ENCODE measurements at places on chromosomes 2 and 18.

DNA sequence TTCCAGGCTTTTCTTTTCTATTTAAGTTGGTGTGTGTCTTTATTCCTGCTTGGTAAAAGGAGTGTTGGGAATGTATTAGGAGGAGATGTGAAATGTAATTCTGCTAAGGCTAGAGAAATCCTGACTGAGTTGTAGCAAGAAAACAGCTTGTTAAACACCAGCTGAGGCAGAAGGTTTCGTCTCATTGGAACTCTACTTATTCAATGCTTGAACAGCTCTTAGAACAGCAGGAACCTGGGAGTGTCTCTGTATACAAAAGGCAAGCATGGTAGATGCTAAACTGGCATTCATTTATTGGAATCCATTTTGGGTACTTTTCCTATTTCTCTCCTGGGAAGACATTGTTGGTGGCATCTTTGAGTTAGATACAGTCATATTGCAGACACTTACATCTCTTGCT, 280.9 kb downstream of the HRH4 start:
- DNase-seq, result no peak

DNA sequence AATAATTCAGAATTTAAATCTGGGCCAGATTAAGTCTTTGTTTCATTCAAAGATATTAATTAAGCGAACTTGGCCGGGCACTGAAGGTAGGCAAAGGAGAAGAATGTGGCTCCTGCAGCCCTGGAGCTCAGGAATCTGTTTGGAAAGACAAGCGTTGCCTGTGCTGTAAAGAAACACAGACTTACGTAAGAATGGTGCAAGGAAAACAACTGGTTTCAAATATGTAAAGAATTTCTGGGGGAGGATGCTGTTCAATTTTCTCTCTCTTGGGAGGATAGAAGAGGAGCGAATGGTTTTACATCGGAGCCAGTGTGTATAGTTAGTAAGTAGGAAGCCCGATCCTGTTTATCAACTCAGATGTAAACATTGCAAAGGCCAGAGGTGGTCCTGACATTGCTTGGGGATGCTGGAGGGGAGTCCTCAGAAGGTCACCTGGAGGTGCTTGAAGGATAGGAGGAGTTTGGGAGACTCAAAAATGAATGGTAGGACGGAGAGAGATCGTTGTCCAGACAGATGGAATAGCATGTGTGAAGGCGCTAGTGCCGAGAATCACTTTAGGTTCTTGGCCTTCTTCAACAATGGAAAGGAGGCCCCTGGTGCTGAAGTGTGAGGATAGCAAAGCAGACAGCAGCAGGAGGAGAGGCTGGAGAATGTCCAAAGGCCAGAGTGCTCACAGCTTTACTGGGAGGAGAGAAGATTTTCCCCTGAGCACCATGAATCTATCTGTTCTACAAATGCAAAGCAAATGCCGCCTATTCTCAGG, 456.1 kb downstream of the LPIN1 start:
- DNase-seq, result no peak

DNA sequence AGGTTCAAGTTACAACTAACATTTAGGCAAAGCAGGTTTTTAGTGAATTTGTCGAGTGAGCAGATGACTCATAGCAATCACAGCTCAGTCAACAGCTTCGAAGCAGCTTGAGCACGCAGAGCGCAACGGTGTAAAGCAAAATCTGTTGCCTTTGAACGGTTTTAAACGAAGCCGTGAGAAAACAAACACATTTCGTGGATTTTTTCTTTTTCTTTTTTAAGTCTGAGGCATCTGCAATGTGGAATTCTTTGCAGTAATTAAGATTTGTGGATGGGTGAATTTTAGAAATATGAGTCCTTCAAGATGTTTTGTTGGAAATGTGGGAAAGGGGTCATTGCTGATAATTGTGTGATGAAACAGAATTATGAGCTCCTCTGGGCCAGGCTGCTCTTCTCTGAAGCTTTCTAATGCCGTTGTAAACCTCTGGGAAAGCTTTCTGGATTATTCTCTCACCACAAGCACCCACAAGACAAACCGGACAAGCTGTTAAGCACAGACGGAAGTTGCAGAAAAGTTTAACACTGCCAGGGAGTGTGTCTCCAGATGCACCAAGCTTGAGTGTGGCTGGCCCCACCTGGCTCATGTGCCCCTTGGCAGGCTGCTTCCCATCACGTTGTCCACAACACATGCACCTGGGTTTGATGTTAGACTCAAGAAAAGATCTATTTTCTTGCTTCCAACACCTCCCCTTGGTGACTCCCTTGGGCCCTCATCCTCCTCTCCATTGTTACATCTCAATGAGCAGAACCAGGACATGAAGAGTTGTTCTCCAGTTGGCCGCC, 224.7 kb downstream of the ACKR3 start:
- no peak for DNase-seq

DNA sequence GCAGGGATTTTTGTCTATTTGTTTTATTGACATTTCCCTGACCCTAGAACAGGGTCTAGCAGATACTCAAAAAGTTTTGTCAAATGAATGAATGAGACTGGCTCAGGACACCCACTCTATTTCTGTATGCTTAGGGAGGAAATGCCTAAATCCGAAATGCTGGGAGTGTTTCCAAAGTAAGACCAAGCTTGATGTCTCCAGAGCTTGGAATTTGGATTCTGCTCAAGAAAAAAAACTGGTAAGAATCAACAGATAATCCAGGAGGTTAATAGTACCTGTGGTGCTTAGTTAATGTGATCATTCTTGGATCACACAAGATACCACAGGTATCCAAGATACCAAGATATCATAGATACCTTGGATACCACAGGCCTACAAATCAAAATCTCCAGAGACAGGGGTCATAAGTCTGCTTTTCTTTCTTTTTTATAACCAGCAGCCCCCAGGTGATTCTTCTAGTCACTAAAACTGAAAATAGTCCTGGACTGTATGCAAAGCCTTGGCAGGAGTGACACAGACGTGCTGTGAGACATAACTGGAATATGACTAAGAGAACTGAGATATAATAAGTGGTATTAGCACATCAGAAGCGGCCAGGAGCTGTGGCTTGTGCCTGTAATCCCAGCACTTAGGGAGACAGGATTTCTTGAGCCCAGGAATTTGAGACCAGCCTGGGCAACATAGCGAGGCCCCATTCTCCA, 39.9 kb upstream of the SP3 start:
- DNase-seq, result no peak

DNA sequence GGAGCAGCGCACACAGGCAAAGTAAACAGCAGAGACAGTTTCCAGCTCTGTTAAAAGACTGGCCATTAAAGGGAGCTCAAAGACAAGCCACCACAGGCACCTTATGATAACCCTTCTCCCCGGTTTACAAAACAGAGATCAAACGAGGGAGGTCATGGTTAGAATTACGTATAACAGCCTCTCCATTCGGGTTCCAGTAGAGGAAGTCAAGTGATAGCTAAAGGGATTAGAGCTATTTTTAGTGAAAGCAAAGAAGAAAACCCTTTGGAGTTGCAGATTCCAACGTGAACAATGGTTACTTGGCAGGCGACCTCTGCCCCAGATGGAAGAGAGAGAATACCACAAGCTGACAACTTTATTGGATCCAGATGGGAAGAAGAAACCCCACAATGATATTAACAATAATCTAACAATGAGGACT, 31.2 kb upstream of the EDAR start:
- DNase-seq, result no peak

GRCh38 chr2:166173263-166173662, 45.4 kb upstream of the SCN1A start:
- no peak for DNase-seq

DNA sequence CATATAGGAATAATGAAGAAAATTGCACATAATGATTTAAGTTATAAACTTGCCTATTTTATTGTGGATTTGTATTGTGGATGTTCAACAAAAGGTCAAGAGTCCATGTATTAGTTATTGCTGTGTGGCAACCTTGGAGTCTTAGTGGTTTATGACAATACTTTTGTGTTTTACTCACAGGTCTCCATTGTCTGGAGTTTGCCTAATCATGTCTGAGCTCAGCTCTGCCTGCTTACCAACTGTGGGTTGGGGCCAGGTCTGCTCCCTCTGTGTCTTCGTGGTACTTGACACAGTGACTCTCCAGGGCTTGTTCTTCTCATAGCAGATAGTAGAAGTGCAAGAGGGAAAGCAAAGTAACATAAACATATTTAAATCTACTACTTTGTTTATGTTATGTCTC, 382.5 kb downstream of the CBLN2 start:
- no peak for DNase-seq

DNA sequence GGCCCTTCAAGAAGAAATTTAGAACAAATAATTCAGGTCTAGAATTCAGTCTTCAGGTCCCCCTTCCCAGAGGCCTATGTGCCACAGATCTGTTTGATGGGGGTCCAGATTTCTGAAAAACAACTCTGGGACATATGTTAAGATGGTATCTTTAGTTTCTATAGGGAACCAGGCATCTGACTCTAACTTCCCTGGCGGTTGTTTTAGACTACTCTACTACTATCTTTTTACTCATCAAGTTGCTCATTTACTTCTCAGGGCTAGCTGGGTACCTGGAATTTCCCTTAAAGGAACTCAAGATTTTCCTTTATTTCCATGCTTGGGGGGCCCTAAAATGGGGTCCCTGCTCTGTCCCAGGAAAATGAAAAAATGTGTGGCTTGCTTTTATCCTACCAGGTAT, 114.7 kb upstream of the RAB6C start:
- no peak for DNase-seq

DNA sequence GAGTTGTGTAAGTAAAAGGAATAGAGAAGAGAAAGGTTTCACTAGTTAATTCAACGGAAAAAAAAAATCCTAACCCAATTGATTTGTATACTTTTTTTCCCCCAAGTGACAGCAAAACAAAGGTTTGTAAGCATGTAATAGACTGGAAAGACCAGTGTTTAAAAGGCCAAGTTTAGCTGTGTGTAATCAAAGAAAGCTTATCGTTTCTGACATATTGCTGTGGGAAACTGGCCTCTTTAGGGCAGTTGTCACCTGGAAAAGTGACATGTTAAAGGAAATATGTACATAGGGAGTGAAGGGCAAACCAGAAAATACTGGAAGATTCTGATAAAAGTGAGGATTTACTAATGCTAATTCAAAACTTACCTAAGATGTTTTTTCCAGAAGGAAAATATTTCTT, 45.9 kb upstream of the EPHA4 start:
- no peak for DNase-seq

DNA sequence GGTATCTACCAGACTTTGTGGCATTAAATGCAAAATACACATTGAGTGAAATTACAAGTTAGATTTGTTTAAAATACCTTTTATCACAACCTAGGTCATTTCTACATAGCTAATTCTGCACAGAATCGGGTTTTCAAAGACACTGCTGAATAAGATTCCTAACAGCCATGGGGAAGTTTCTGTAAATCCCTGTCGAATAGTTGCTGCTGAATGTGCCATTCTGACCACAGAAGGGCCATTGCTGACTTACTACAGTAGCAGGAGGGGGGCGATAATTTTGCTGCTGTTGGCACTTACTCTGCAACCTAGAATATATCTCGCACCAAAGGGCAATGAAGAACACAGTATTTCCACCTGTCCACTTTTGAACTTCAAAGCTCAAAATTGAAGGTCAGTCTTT, 232.8 kb downstream of the TCF4 start:
- no peak for DNase-seq

DNA sequence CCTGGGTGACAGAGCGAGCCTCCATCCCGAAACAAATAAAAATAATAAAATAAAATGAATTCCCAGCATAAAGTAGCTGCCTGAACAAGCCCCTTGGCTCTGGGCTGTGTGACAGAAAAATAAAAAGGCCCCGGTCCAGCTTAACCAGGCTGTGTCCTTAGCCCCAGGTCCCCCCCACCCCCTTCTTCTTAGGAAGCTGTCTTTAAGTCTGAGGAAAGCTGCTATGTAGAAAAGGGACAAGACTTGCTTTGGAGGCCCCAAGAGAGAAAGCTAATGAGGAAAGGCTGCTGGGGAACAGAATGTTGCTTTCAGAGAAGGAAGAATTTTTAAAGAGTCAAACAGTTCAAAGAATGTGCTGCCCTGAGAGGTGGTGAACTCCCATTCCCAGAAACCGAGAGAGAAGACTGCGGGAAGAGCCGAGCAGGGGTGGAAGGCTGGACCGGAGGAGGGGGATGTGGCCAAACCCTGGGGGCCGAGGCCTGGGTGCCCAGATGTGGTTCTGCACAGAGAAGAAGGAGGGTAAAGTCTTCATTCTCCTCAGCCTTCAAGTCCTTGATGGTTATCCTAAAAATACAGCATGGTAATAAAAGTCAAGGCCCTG, 61.9 kb downstream of the CENPO start:
- no peak for DNase-seq

GRCh38 chr2:170984079-170984478, 55.0 kb downstream of the GORASP2 start:
- no peak for DNase-seq

GRCh38 chr2:219902891-219903552, 275.6 kb downstream of the SLC4A3 start:
- DNase-seq, result no peak

GRCh38 chr18:13138420-13139139, 80.0 kb upstream of the LDLRAD4 start:
- no peak for DNase-seq

DNA sequence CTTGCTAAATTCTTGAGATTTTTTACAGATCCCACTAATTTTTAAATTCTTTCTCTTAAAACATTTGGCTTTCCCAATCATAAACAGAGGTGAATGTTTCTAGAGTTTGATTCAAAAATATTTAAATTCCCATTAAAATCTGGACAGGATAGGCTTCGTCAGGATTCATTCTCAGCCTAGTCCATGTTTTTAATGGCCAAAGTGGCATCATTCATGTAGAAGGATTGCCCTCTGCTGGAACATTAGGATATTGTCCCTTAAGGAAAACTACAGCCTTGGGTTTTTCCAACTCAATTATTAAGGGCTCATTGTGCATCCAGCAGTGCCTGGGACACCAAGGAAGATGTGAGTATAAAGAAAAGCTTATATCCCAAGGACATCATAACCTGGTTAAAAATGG, 71.7 kb downstream of the TPGS2 start:
- no peak for DNase-seq

DNA sequence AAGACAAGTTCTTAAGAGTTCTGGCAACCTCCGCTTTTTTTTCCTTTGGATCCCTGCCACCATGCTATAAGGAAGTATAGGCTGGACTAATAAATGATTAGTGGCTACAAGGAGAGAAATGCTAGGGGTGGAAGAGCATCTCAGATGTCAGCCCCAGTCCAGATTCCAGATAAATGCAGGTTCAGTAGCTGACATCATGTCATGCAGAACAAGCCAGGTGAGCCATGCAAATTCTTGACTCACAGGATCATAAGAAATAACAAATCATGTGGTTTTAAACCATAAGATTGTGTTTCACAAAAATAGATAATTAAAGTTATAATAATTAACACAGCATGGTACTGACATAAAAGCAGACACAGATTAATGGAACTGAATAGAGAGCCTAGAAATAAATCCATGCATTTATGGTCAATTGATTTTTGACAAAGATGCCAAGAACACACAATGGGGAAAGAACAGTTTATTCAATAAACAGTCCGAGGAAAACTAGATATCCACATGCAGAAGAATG, 152.9 kb upstream of the SESTD1 start:
- no peak for DNase-seq

DNA sequence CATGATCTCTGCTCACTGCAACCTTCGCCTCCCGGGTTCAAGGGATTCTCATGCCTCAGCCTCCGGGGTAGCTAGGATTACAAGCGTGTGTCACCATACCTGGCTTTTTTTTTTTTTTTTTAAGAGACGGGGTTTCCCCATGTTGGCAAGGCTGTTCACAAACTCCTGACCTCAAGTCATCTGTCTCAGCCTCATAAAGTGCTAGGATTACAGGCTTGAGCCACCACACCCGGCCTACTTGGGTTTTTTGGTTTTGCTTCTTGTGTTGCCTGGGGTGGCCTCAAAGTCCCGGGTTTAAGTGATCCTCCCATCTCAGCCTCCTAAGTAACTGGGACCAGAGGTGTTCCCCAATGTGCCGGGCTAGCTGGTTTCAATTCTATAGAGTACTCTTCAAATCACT, 64.6 kb downstream of the NAPG start:
- no peak for DNase-seq

Data from CD8-positive, alpha-beta memory T cell (primary cell).